ENCODE measurements at places on chromosomes 16 and 17.

DNA sequence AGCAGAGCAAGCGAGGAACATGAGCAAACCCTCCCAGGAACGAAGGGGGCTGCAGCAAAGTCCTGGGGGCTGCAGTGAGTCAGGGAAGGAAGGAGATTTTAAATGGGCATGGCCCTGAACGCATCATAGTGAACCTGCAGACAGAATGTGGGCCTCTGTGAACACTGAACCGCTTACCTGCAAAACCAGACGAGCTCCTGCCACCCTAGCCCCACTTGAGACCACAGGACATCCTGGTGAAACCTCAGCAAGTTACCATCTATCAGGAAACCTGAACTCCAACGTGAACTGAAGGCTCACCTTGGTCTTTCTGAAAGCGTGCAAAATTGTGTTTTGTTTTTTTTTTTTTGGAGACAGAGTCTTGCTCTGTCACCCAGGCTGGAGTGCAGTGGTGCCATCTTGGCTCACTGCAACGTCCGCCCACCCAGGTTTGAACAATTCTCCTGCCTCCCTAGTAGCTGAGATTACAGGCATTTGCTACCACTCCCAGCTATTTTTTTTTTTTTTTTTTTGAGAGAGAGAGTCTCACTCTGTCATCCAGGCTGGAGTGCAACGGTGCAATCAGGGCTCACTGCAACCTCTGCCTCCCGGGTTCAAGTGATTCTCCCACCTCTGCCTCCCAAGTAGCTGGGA lies 30.8 kb downstream of the FANCA start:
- DNase-seq: no peak

- DNase-seq: no peak
Measured at GRCh38 chr16:86512301-86512859, 2.1 kb downstream of the FOXF1 start.

- no peak for DNase-seq
Measured at GRCh38 chr17:5644065-5644464, 59.8 kb upstream of the NLRP1 start.

DNA sequence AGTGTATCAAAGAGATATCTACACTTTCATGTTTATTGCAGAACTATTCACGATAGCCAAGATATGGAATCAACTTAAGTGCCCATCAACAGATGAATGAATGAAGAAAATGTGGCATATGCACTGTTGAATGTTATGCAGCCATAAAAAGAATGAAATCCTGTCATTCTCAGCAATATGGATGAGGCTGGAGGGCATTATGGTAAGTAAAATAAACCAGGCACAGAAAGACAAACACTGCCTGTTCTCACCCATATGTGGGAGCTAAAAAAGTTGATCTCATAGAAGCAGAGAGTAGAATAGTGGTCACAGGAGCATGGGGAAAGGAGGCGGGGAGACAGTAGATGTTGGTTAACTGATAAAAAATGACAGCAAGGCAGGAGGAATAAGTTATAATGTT lies 561.8 kb downstream of the TOX3 start:
- DNase-seq: no peak

DNA sequence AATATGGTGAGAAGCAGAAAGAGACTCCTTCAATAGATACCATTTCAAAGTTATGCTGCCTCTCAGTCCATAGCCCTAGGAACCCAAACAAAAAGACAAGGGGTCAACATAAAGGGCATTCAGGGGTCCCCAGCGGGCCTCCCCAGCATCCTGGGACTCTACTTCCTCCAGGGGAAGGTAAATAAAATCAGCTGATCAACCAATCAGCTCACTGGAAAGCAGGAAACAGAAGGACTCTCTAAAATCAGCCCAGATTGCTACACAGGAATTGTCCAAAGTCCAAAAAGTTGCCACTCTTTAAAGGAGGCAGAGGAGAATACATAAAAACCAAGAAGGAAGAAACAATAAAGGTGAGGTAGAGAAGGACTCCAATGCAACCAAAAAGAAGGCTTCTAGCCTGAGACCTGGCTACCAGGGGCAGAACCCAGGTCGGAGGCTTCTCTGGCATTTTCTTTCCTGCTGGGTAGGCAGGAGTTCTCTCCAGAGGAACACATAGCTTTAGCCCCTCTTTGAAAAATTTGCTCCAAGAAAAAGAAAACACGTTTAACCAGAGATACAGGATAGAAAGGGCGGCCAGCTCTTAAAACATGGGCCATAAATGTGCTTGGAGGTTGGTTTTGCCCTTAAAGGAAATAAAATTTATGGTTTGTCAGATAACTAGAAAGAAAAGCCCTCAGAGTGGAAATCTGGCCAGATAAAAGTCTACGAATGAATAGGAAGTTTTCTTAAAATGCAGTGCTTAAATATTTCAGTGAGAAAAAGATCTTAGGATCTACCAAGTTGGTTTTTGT lies 404.6 kb downstream of the SOX9 start:
- DNase-seq: no peak

GRCh38 chr17:8914554-8914953 lies 47.1 kb upstream of the PIK3R6 start:
- DNase-seq: no peak

GRCh38 chr17:81339534-81340296 lies 44.6 kb upstream of the SLC38A10 start:
- no peak for DNase-seq

DNA sequence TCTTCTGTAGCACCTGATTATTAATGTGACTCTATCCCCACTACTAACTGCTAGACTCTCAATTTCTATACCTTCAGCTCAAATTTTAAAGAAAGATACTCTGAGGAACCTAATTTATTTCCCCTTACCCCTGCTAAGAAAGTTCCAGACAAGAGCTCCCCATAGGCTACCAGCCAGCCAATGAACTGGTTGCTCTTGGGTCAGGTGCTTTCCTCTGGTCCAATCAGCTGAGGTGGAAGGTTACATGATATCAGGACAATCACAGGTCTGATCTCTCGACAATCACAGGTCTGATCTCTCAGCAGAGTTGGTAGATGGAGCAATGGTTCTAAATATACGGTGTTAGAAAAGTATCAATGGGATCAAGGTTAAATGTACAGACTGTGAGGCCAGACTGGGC lies 86.8 kb downstream of the AXIN2 start:
- DNase-seq: no peak

GRCh38 chr16:77840673-77841501 lies 52.5 kb downstream of the VAT1L start:
- no peak for DNase-seq

DNA sequence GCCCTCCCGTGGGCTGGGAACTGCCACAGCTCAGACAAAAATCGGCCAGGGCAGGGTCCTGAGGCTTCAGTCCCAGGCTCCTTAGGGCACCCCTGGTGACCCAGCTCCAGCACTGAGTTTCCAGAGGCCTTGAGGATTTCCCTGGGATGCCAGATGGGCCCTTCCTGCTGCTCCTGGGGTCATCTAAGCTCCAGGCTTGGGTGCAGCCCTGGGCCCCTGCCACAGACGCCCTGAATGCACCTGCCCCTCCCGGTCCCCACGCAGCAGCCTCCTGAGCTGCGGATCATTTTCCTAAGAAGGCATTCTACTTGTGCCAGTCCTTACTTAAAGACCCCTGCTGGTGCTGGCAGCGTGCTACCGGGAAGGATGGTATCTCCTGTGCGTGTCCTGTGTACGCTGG lies 6.0 kb upstream of the RNPS1 start:
- DNase-seq: no peak

Data from KG1 (cell line).